ENCODE measurements at places on chromosomes 4 and X. TPM values are rescaled to one million over a fixed set of nuclear protein-coding genes. Genes with fewer than 3 reads are reported as not detected.

The STIM2 gene
- total RNA-seq: 53.3 TPM

The DCX gene
- not detected for total RNA-seq

The FGFR3 gene
- 0.68 TPM for total RNA-seq

The ANXA10 gene
- total RNA-seq: not detected

The SOX3 gene
- total RNA-seq: not detected

The SLC10A4 gene
- 0.27 TPM for total RNA-seq
